ENCODE measurements at places on chromosomes 2 and 18. TPM values are rescaled to one million over a fixed set of nuclear protein-coding genes. Genes with fewer than 3 reads are reported as not detected.

- H3K27me3 ChIP-seq, result no peaks in the 10 kb centered on the region
- H3K4me3 ChIP-seq, result no peak overlapping the region
- no peaks in the 10 kb centered on the region for H3K36me3 ChIP-seq
- no peaks in the 10 kb centered on the region for H3K4me1 ChIP-seq
These were observed 57.4 kb downstream of the TRPM8 start for GRCh38 chr2:233974530-233975071.

GRCh38 chr2:179562330-179562885, 297.8 kb upstream of the SESTD1 start:
- no peak overlapping the region for H3K27ac ChIP-seq
- H3K4me3 ChIP-seq, result no peak overlapping the region
- no peaks in the 10 kb centered on the region for H3K36me3 ChIP-seq

DNA sequence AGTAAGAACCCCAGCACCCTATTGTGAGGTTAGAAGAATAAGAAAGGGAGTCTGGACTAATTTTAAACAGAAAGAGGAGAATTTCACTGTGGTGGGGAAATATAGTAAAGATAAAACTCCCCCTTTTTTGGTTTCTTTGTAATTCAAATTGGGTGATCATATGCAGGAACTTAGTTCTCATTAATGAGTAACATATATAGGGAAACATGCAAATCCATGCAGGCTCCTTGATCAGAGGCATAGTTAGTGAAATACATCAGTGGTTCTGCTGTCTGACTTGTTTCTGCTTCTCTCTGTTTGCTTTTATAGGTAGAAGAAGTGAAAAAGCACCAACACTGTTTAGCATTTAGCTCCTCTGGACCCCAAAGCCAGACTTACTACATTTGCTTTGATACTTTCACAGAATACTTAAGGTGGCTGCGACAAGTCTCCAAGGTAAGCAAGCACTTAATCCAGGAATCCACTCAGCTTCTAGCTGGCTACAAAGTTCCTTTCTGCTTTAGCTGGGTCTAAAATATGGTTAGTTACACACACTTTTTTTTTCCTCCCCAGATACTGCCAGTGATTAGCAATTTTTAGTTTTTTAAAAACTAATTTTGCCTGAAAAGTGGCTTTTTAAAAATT, 123.2 kb downstream of the PHLPP1 start:
- no peak overlapping the region for H3K27ac ChIP-seq
- no peak for DNase-seq
- H3K27me3 ChIP-seq, result no peaks in the 10 kb centered on the region
- H3K36me3 ChIP-seq, result no peaks in the 10 kb centered on the region
- no peaks in the 10 kb centered on the region for H3K4me1 ChIP-seq

GRCh38 chr2:174535083-174535482, 48.3 kb upstream of the GPR155 start:
- no peaks in the 10 kb centered on the region for H3K27me3 ChIP-seq
- no peak overlapping the region for H3K27ac ChIP-seq
- H3K4me1 ChIP-seq, result no peaks in the 10 kb centered on the region

DNA sequence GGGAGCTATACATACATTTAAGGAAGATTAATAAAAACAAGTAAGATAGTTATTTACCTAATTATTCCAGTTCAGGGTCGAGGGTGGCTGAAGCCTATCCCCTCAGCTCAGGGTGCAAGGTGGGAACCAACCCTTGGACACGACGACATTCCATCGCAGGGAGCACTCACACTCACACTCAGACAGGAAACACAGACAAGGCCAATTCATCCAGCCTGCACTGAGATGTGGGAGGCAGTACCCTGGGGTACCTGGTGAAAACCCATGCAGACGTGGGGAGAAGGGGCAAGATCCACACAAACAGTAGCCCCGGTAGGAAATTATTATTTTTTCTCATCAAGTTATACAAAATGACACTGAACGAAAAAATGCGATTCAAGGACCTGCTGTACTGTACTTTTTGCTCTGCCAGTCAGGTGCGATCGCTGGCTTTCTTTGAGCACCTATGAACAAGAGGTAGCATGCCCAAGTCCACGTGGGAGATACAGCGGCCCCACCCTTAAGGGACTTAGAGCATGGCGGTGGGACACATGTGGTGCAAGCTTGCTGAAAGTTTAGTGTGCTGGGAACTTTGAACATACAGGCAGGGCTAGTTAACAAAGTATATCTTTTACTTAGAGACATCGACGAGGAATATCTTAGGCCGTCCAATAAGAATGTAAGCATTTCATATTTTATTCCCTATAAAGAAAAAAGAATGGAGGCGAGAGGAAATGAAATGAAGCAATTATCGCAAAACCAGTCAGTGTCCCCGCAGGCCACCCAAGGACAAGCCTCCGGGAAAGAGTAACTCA, 624 bp downstream of the METTL8 start:
- H3K4me1 ChIP-seq, result peaks cover 19% of the 10 kb centered on the region
- H3K27ac ChIP-seq, result peak overlapping the region; percentile 97
- H3K27me3 ChIP-seq, result no peaks in the 10 kb centered on the region

- no peak for DNase-seq
- no peaks in the 10 kb centered on the region for H3K27me3 ChIP-seq
- H3K4me1 ChIP-seq, result no peaks in the 10 kb centered on the region
- no peaks in the 10 kb centered on the region for H3K36me3 ChIP-seq
- H3K27ac ChIP-seq, result no peak overlapping the region
- no peak overlapping the region for H3K4me3 ChIP-seq
These were observed 5.5 kb upstream of the MSH6 start for GRCh38 chr2:47777277-47777937.

GRCh38 chr2:108858894-108859293, 72.3 kb downstream of the CCDC138 start:
- no peaks in the 10 kb centered on the region for H3K27me3 ChIP-seq
- H3K36me3 ChIP-seq, result no peaks in the 10 kb centered on the region
- no peaks in the 10 kb centered on the region for H3K4me1 ChIP-seq
- DNase-seq, result no peak

DNA sequence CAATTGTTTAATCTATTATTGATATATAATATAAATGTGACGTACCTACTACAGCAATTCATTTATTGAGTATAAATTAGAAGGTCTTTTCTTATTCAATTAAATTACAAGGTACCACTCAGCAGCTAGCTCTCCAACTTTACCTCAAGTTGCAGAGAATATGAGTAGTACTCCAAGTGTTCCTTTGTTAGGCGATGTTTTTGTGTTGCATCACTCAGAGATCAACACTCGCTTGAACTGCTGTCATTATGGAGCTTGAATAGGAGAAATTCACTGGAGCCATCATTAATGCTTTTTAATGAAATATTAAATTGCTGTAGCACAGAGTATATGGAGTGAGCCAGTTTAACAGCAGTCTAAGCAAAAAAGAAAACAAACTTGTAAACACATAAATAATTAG, 320.0 kb downstream of the FSIP2 start:
- DNase-seq, result no peak
- H3K4me3 ChIP-seq, result no peak overlapping the region
- no peak overlapping the region for H3K27ac ChIP-seq
- H3K27me3 ChIP-seq, result no peaks in the 10 kb centered on the region
- H3K4me1 ChIP-seq, result no peaks in the 10 kb centered on the region

- no peaks in the 10 kb centered on the region for H3K27me3 ChIP-seq
- no peak overlapping the region for H3K27ac ChIP-seq
- no peaks in the 10 kb centered on the region for H3K4me1 ChIP-seq
- DNase-seq, result no peak
- H3K36me3 ChIP-seq, result peaks cover 22% of the 10 kb centered on the region
- H3K4me3 ChIP-seq, result no peak overlapping the region
These were observed 100.8 kb downstream of the NOL10 start for GRCh38 chr2:10588931-10589330.

- no peak overlapping the region for H3K27ac ChIP-seq
- DNase-seq, result no peak
- H3K4me3 ChIP-seq, result no peak overlapping the region
- H3K27me3 ChIP-seq, result no peaks in the 10 kb centered on the region
- H3K36me3 ChIP-seq, result no peaks in the 10 kb centered on the region
- H3K4me1 ChIP-seq, result peaks cover 9% of the 10 kb centered on the region
These were observed 517.7 kb upstream of the MYT1L start for GRCh38 chr2:2848621-2849333.

DNA sequence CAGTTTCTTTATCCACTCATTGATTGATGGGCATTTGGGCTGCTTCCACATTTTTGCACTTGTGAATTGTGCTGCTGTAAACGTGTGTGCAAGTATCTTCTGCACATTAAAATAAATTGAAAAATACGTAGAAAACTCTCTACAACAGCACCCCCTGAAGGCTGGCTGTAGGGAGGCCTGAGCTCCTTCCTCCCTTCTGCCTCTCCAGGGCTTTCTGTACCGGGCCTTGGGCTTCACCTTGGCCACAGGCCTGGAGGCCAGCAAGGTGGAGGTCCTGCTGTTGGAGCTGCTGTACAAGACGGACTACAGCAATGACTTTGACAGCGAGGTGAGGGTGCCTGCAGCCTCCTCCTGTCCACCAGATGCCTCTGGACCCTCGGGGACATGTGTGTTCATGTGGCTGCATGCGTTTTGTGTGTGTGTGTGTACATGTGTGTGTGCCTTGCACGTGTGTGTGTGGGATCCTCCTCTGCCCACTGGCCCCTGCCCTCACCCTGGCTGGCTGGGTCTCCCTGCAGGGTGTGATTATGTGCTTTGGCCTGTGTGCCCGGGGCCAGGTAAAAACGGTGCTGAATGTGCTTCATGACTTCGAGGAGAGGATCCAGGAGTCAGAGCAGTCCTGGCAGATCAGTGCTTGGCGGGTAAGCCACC, 29.2 kb downstream of the MROH2A start:
- no peak overlapping the region for H3K27ac ChIP-seq
- H3K4me1 ChIP-seq, result no peaks in the 10 kb centered on the region
- no peaks in the 10 kb centered on the region for H3K36me3 ChIP-seq
- no peaks in the 10 kb centered on the region for H3K27me3 ChIP-seq
- no peak overlapping the region for H3K4me3 ChIP-seq
- no peak for DNase-seq

GRCh38 chr2:126658905-126659561, 3.1 kb downstream of the GYPC start:
- peaks cover 40% of the 10 kb centered on the region for H3K4me1 ChIP-seq
- peak; percentile 47 for DNase-seq
- no peaks in the 10 kb centered on the region for H3K36me3 ChIP-seq
- peak overlapping the region; percentile 91 for H3K27ac ChIP-seq
- no peaks in the 10 kb centered on the region for H3K27me3 ChIP-seq
- H3K4me3 ChIP-seq, result peak overlapping the region; percentile 43

DNA sequence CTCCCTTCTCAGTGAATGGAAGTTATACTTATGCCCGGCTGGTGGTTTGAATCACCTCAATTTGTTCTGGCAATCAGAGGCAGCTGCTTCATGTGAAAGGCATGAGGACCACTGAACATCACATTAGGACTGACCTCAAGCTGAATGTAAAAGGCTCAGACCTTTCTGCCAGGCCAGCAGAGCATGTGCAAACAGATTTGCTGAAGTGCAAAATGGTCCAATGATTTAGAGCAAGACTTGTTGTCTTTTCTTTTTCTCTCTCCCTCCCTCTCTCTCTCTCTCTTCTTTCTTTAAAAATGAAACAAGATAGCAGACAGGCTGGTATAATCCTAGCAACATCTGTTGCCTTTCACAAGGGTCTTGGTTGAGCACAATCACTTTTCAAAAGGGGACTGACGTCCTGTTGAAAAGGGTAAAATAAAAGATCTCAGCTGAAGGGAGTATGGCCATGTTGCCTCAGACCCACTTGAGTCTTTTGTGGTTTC, 13.3 kb upstream of the CDH7 start:
- no peak overlapping the region for H3K4me3 ChIP-seq
- H3K27ac ChIP-seq, result no peak overlapping the region

DNA sequence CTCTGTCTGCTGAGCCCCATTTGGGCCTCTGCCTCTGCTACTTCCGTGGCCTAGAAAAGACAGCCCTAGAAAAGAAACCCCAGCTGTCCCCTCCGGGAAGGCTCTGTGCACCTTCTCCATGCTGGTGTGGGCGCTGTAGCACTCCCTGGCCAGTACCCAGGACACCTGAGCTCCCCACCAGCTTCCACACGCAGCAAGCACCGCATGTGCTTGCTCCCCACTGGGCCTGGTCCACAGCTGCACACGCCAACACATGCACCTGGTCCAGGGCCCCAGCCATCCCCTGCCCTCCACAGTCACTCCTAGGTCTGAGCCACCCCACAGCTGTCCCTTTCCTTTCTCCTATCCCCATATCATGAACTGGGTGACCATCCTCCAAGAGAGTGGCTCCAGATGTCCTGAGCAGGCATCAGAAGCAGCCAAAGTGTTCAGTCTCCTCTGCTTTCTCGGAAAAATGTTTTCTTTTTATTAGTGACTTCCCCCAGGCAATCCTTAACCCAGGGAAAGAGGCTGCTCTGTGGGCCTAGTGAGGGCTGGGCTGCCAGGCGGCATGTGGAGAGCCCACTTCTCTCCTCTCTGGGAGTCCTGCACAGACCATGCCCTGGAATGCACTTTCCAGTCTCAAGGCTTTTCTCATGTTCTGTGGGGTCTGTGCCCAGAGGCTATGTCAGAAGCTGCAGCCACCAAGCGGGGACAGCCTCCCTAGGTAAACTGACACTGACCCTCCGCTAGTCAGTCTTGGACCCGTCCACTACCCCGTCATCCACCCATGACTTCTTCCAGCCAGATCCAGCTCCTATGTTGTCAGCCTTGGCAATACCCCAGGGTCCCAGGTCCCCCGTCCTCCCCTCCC, 133.7 kb downstream of the KLHL29 start:
- H3K4me1 ChIP-seq, result no peaks in the 10 kb centered on the region
- no peaks in the 10 kb centered on the region for H3K36me3 ChIP-seq
- no peak overlapping the region for H3K27ac ChIP-seq
- no peak for DNase-seq
- H3K27me3 ChIP-seq, result no peaks in the 10 kb centered on the region

SNTG2 gene
- 8.9 TPM for total RNA-seq

CNDP1 gene
- total RNA-seq, result not detected

SEC11C gene
- 24.4 TPM for total RNA-seq

OTOF gene
- total RNA-seq, result not detected

ZEB2 gene
- total RNA-seq, result 122 TPM
